Activated naive CD8-positive, alpha-beta T cell treated with anti-CD3 and anti-CD28 coated beads for 36 hours (primary cell): ENCODE measurements at places on chromosomes 3 and 15. TPM values are rescaled to one million over a fixed set of nuclear protein-coding genes. Genes with fewer than 3 reads are reported as not detected.

- DNase-seq: no peak
Observed at GRCh38 chr3:23153436-23153835, 49.7 kb upstream of the UBE2E2 start.

DNA sequence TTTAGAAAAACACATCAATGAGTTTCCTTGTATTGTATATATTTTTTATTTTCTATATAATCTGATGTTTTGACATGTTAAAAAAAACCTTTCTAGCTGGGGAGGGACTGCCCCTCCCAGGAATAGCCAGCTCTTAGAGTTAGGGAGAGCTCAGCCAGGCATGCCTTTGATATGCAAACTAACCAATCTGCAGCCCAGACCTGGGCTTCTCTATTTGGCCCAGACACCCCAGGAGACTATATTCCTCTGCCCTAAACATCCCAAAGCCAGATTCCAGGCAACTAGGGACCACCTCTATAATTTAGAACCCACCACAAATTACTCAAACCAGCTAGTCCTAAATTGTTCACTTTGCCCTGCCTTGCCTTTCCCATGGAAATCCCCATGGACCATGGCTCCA lies 390.9 kb upstream of the ADAMTS9 start:
- no peak for DNase-seq

- DNase-seq: no peak
Observed at GRCh38 chr3:150216041-150216811, 191.9 kb upstream of the TSC22D2 start.

MOBP gene
- total RNA-seq: not detected

- no peak for DNase-seq
Observed at GRCh38 chr3:24351779-24352469, 142.7 kb downstream of the THRB start.

DNA sequence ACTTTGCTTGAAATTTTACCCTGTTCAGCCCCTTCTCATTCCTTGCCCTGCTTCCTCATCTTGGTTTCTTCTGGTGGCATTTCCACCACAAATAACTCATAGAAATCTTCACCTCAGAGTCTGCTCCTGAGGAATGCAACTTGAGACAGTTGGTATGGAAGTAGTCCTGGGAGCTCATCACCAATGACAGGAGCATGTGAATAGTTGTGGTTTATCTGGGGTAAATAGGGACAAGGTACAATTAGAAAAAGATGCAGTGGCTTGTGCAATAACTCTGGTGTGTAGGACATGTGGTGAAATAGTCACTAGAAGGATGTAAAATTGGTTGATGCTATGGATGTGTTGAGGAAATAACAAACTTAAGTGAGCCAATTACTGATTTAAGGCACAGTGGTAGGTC lies 72.7 kb upstream of the CHRNA7 start:
- no peak for DNase-seq

- no peak for DNase-seq
Observed at GRCh38 chr3:53164911-53165310, 3.9 kb downstream of the PRKCD start.

DNA sequence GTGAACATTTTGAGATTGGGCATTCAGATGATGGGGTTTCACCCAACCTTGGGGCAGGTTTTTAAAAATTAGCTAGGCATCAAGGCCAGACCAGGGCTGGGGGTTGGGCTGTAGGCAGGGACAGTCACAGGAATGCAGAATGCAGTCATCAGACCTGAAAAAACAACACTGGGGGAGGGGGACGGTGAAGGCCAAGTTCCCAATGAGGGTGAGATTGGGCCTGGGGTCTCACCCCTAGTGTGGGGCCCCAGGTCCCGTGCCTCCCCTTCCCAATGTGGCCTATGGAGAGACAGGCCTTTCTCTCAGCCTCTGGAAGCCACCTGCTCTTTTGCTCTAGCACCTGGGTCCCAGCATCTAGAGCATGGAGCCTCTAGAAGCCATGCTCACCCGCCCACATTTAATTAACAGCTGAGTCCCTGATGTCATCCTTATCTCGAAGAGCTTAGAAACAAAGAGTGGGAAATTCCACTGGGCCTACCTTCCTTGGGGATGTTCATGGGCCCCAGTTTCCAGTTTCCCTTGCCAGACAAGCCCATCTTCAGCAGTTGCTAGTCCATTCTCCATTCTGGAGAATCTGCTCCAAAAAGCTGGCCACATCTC lies 6.1 kb downstream of the RHO start:
- no peak for DNase-seq

SLC2A2 gene
- total RNA-seq: not detected

SLC6A1 gene
- total RNA-seq: not detected

DNA sequence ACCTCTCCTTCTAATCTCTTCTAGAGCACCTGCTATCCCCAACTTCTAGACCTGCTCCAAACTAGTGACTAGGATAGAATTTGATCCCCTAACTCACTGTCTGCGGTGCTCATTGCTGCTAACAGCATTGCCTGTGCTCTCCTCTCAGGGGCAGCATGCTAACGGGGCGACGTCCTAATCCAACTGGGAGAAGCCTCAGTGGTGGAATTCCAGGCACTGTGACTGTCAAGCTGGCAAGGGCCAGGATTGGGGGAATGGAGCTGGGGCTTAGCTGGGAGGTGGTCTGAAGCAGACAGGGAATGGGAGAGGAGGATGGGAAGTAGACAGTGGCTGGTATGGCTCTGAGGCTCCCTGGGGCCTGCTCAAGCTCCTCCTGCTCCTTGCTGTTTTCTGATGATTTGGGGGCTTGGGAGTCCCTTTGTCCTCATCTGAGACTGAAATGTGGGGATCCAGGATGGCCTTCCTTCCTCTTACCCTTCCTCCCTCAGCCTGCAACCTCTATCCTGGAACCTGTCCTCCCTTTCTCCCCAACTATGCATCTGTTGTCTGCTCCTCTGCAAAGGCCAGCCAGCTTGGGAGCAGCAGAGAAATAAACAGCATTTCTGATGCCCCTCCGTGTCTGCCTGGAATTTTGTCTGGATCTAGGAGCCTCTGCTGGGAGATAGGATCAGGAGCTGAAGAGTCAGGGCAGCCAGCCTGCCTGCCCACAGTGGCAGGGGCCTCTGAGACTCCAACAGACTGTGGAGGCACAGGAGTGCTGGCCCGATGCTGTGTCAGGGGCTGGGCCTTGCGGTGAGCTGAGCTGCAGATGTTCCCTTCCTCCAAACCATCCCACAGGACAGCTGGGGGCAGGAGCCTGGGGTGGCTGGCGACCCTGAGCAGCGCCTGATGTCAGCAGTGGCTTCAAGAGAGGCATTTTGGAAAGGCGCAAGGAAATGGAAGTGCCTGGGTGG lies 3.0 kb downstream of the ISLR start:
- DNase-seq: no peak

DNA sequence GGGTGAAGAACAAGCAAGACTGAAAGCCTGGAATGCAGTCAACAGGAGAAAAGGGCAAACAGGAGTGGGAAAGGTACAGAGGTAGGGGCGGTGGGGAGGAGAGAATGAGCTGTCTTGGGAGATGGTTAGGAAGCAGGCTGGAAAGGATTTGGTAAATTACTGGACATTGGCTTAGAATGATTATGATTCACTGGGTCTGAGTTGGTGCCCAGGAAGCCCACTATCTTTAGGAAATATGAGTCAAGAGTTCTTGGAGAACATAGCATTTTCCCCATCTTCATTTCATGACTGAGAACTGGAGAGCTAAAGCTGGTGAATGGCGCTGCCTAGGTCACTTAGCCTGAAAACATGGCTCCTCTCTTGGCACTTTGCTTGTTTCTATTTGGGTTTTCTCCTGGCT lies 74.7 kb upstream of the C3orf80 start:
- DNase-seq: no peak

DNA sequence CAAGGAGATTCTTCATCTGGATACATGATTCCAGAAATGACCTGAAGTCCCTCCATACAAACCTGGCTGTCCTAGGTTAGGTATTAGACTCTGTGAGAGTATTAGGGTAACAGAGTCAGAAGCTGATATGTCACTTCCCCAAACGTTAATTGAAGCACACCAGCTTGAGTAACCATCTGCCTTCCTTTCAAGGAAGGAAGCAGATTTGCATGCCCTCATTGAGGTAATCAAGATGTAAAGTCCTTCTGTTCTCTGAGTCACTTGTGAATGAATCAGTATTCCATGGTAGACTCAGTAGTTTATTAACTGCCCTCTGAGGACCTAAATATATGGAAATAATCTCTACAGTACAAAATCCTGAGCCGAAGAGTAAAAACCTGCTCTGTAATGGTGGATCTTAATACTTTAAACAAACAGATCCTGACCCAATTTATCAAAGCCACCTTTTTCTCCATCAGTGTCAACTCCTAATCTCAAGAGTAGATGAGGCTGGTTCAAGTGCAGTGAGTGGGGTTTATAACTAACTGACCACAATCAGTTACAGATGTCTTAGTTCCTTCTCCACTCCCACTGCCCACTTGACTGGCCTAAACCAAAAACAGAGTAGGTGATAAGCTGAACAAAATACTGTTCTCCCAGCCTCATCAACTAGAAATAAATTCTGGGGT lies 246.2 kb upstream of the CHRM5 start:
- no peak for DNase-seq

VILL gene
- total RNA-seq: 15.0 TPM

ZNF774 gene
- total RNA-seq: 1.9 TPM

DNA sequence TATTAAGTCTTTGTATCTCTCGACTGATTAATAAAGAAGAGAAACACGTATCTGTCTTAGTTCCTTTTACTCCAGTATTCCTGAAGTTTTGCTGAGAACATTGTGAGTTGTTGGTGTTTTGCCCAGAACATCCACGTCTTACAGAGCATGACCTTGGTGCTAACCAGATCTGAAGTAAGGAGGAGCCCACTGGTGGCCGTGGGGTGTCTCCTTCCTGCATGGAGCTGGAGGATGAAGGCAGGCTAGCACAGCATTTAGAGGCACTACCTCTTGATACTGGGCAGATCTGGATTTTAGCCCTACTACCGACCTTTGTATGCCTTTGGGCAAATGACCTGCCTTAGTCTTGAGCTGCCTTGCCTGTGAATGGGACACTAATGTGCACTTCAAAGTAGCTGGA lies 28.9 kb upstream of the ESYT3 start:
- no peak for DNase-seq

DNA sequence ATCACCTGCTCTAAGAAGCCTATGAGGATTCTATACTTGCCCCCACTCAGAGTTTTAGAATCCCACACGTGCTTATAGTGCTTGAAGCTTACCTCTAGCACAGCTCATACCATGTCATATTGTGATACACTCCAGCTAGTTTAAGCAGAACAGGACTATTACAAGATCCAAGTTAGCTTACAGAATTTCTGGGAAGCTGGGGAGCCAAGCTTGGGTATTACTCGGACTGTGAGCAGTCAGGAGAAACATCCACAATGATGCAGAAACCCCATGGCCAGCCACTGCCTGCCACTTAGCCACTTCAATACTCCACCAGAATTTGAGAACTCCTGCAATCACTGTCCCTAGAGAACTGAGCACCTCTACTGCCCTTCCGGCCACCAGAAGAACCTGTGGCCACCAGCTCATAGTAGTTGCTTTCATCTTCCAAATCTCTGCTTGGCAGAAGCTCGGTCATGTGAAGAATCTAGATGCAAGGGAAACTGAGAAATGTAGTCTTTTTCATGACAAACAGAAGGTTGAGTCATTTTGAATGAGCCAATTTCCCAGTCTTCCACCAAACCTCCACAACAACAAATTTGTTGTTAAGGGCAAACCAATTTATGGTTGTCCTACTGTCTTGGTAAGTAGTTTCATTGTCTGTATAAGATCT lies 27.7 kb upstream of the SSR3 start:
- DNase-seq: no peak

MINAR1 gene
- total RNA-seq: 0.46 TPM

GOLGA6L7 gene
- not detected for total RNA-seq

DNA sequence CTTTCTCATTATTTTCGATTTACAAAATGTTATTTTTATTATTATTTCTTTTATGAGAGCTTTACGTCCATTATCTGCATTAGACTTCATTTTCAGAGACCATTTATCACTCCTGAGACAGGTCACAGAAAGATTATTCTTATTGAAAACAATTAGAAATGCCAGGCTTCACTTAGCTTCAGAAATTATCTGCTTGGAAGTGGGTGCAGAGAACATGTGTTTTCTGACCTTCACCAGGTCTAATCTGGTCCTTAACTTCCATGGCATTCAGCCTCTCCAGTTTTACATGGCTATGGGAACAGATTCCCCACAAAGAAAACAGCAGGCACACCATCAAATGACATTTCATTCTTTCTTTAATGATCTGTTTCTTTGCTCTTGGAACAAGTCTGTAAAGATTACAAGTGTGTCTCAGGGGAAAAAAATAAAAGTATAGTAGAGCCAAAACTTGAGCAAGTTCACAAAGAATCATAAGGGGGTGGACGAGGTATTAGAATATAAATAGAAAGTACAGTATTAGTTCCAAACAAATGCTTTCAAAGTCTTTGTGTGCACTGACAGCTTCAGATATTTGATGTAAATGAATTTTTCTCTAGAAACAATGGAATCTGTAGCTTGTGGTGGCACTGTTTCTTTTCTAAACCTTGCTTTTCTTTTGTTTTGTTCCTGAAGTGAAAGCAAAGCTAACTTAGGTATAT lies 294.2 kb upstream of the MEIS2 start:
- no peak for DNase-seq

DNA sequence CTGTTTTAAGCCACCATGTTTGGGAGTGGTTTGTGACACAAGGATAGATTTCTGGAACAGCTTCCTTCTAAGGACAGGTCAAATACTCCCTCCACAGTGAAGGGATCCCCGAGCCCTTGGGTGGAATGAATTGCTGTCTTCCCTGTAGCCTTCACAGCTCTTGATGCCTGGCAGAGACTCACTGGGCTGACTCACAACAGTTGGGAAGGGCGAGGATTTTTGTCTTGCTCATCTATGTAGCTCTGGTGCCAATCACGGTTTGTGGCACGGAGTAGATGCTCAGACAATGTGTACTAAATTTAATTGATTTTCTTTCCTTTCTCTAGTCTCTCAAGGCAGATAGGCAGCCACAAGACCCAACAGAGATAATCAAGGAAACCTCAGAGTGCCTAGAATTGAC lies 27.0 kb downstream of the CRYGS start:
- no peak for DNase-seq

LINGO1 gene
- not detected for total RNA-seq

GRCh38 chr3:39211332-39212130 lies 19.1 kb upstream of the XIRP1 start:
- DNase-seq: no peak

GRCh38 chr15:29518442-29518841 lies 248.8 kb upstream of the NSMCE3 start:
- no peak for DNase-seq

- no peak for DNase-seq
Observed at GRCh38 chr3:115627180-115628074, 4.1 kb downstream of the GAP43 start.

DNA sequence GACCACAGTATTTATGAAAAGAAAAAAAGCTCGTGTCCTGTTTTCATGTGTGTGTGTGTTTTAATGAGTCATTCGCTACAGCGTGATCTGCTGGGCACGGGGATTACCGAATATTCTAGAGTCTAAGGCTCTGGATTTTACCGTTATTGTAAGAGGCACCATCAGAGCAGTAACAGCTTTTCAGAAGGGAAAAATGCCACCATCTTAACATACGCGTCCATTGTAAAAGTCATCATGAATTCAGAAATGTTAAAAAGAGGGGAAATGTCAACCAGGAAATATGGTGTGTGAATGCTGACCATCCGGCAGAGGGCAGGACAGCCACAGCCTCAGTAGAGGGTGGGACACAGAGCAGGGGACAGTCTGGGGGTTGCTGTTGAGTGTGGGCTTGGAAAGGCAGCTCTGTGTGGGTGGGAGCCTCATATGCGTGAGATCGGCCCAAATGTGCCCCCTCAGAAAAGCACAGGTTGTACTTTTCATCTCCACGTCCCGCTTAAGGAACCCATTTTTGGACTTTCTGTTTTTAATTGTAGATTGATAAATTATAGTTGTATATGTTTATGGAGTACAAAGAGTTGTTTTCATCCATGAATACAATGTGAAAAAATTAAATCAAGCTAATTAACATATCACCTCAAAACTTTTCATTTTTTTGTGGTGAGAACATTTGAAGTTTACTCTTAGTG lies 69.6 kb downstream of the ASB7 start:
- no peak for DNase-seq
